ENCODE measurements at places on chromosomes 2 and 18. TPM values are rescaled to one million over a fixed set of nuclear protein-coding genes. Genes with fewer than 3 reads are reported as not detected.

The METAP1D gene
- 2.4 TPM for total RNA-seq

The ATP8B1 gene
- total RNA-seq, result 3.0 TPM

The IKZF2 gene
- total RNA-seq, result 158 TPM

The ZNF521 gene
- 9.2 TPM for total RNA-seq

- H3K36me3 ChIP-seq, result no peaks in the 10 kb centered on the region
- no peaks in the 10 kb centered on the region for H3K27me3 ChIP-seq
- DNase-seq, result no peak
- no peak overlapping the region for H3K4me3 ChIP-seq
- no peaks in the 10 kb centered on the region for H3K4me1 ChIP-seq
Observed at GRCh38 chr2:40434731-40435271, 17.1 kb downstream of the SLC8A1 start.

DNA sequence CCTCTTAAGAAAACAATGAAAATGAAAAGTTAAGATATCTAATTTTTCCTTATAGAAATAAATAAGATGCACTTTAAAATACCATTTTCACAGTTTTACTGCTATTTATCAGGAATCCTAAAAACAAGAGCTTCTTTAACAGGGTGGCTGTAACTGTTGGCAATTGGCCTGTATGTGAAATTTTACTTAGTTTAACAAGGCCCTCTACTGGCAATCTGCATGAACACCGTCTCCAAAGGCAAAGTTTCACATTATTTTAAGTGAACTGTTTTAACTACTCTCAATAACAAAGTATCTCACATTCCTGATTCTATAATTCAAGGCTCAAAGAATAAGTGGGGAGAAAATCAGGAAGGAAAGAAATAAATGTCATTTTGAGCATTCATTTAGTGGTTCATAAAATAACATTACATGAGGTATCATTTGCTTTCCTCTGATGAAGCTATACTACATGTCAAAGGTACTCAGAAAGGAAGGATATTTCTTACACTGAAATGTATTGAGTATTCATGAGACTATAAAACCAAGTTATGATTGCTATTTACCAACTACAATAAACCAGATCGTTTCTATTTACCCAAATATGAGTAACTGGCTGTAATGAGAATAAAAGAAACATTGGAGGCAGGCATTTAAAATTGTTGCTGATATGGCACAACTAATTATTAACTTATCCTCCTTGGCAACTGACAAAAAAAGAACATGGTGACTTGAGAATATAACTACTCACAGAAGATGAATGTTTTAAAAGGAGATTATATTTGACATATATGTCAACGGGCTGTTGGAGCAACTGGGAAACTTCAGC is 7.0 kb downstream of the NCKAP5 start:
- H3K4me3 ChIP-seq, result no peak overlapping the region
- no peak overlapping the region for H3K27ac ChIP-seq
- H3K27me3 ChIP-seq, result no peaks in the 10 kb centered on the region
- no peak for DNase-seq

DNA sequence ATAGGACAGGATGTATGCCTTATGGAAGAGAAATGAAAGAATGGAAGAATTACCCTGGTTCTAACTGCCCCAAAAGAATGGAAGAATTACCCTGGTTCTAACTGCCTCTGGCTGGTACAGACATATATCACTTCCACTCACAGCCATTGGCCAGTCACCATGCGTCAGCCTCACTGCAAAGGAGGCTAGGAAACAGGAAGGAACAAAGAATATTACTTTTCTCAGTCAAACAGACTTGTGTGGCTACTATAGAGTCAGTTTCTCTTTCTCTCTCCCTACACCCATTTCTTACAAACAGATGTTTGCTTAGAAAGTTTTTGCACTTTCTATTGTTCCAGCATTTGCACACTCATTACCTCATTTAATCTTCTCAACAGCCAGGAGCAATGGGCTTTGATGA is 1111.1 kb upstream of the KLHL29 start:
- no peak overlapping the region for H3K27ac ChIP-seq
- H3K4me3 ChIP-seq, result no peak overlapping the region
- H3K4me1 ChIP-seq, result no peaks in the 10 kb centered on the region

DNA sequence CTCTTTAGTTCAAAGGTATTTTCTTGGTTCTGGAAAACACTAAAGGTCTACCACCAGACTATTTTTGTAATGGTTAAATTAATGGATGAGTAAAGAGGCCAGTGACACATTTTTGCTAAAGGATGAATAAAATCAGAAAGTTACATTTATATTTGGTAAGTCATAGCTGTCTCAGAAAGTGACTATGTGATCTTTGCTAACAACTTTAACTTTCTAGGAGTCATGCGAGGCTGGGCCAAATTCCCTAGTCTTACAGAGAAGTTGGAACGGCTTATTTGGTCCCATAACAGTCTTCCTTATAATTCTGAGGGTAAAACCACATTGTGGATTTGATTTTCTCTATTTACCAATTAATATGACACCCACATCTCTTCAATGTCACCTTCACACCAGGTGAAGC is 198.1 kb downstream of the PDE1A start:
- H3K36me3 ChIP-seq, result no peaks in the 10 kb centered on the region
- H3K27ac ChIP-seq, result no peak overlapping the region
- H3K4me3 ChIP-seq, result no peak overlapping the region
- no peak for DNase-seq
- H3K27me3 ChIP-seq, result no peaks in the 10 kb centered on the region

DNA sequence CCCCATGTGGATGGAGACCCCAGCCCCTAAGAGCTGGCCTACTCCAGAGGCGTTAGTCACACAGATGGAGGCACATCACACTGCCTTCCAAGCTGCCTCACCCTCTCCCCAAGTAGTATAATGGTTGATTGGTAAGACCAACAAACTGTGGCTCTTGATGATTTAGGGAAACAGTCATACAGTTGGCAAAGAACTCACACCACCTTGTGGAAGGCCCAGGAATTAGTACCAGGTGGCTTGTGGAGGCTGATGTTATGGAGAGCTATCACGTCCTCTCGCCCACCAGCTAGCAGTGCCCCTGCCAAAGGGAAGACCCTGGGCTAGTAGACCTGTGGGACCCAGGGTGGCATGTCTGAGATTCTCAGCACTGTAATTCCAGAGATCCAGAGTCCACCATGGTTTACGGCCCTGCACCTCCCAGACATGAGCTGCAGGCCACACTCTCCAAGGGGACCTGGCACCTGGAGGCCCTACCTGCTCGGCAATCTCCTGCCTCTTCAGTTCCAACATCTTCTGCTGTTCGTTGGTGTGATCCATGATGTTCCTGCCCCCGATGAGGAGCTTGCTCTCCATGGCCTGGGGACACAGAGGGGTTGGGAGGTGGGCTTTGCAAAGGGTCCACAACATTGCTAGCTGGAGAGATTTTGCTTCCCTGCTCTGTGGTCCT is 26.3 kb downstream of the KIF3C start:
- H3K4me1 ChIP-seq, result peaks cover 6% of the 10 kb centered on the region
- no peak overlapping the region for H3K27ac ChIP-seq
- no peaks in the 10 kb centered on the region for H3K27me3 ChIP-seq
- no peak for DNase-seq
- no peak overlapping the region for H3K4me3 ChIP-seq
- H3K36me3 ChIP-seq, result no peaks in the 10 kb centered on the region

- H3K27me3 ChIP-seq, result no peaks in the 10 kb centered on the region
- H3K36me3 ChIP-seq, result no peaks in the 10 kb centered on the region
- H3K4me3 ChIP-seq, result no peak overlapping the region
- H3K4me1 ChIP-seq, result peaks cover 21% of the 10 kb centered on the region
- H3K27ac ChIP-seq, result no peak overlapping the region
Observed at GRCh38 chr2:45922577-45922988, 271.1 kb downstream of the PRKCE start.

- no peak overlapping the region for H3K4me3 ChIP-seq
- DNase-seq, result no peak
- H3K36me3 ChIP-seq, result no peaks in the 10 kb centered on the region
- H3K4me1 ChIP-seq, result no peaks in the 10 kb centered on the region
- no peak overlapping the region for H3K27ac ChIP-seq
- no peaks in the 10 kb centered on the region for H3K27me3 ChIP-seq
Observed at GRCh38 chr2:132429941-132430573, 13.5 kb downstream of the GPR39 start.

Data from thymus (tissue), 14 donors.